Activated naive CD8-positive, alpha-beta T cell treated with anti-CD3 and anti-CD28 coated beads for 36 hours (primary cell): ENCODE measurements at places on chromosomes 16 and 17. TPM values are rescaled to one million over a fixed set of nuclear protein-coding genes. Genes with fewer than 3 reads are reported as not detected.

DNA sequence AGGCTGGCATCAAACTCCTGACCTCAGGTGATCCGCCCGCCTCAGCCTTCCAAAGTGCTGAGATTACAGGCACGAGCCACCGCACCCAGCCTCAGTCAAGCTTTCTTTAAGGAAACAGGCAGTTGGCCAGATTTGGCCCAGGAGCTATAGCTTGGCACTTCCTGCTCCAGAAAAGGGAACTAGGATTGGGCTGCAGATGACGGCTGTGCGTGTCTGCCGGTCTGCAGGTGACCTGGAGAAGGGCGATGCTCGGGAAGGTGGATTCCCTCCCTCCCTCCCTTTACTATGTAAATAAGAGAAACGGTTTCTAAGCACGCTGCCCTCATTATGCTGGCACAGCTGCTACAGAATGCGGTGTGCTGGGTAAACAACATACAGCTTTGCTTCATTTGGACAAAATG is 215.9 kb downstream of the RPTOR start:
- no peak for DNase-seq

DNA sequence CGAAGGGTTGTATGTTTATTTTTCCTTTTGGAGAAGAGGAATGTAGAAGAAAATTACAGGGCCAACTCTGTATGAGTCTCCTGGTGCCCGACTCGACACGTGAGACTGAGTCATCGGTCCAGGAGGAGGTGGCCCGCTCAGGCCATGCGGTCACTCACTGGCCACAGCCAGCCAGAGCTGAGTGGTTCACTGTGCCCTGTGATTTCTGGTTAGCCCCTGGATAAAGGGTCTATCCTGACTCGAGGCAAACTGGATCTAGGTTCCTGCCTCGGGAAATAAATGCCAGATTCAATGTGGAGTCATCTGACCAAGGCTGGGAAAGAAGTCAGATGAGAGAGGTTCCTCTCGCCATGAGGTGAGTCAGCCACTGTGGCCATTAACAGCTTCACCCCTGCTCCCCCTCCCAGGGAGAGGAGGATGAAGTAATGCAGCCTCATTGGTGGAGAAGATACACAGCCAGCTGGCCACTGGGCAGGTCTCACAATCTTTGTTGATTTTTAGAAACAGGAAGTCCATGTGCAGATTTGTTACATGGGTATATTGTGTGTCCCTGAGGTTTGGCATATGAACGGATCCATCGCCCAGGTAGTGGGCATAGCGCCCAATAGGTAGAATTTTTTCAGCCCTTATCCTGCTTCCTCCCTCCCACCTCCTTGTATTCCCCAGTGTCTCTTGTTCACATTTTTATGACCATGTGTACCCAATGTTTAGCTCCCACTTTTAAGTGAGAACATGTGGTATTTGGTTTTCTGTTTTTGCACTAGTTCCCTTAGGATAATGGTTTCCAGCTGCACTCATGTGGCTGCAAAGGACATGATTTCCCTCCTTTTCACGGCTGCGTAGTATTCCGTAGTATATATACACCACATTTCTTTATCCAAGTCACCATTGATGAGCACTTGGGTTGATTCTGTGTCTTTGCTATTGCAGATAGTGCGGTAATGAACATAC is 21.7 kb upstream of the USP36 start:
- no peak for DNase-seq

DNA sequence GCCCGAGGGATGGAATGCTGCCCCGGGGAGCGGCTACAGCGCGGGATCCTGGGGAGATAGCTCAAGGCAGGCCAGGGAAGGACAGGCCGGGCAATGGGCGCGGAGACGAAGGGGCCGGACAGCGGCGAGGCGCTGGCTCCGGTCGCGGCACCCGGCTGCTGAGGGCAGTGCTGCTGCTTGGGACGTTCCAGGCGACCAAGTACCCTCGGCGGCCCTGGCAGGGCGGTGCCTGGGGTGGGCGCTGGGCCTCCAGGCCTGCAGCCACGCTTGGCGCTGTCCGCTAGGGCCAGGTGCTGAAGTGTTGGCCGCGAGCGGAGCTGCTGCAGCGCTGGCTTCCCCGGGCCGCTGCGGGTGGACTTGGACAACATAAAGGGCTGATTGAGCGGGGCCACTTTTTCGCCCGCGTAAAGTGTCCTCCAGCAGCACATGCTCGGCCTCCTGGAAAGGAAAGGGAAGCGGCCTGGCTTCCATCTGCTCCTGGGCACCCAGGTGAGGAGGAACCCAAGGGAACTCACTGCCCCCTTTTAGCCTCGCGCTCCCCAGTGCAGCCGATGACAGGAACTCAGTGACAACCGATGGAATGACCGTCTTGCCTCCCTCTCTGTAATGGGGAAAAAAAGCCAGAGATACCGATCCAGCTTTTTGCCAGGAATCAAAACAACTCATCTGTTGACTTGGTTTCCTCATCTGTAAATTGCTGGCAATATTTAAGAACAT is 23.7 kb downstream of the CLEC3A start:
- peak; percentile 55 for DNase-seq

Gene ENO3
- 30.7 TPM for total RNA-seq

Gene GPR139
- not detected for total RNA-seq

DNA sequence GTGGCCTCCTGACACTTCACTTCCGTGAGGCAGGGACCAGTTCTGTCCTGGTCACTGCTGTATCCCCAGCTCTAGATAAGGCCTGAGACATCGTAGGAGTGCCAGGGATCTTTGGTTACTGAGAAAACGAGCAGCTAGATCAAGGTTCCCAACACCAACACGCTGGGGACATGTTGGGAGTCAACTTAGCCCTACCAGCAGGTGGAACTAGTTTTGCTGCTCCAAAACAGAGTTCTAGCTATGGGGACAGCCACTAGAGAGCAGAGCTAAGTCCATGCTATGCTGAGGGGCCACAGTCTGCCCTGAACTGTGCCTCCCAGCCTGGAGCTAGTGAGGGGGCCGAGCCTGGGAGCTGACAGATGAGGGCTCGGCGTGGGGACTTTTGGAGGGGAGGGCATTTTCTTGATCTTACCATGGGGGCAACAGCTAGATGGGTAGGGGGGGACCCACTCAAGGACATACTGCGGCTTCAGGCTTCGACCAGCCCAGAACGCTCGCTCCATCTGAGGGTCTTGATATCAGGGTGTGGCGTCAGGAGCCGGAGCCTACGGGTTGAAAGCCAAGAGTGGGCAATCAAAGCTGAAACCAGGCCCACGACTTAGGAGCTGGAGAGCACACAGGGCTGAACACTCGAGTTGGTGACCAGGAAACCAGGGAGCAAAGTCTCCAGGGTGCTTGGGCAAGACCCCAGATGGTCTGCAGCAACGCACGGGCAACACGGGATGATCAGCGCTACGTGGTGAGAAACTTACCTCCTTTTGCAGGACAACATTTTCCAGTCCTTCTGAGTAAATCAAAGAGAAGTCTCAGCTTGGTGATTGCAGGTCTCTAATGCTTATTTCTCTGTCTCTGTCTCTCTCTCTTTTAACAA is 13.4 kb downstream of the SNX20 start:
- no peak for DNase-seq

- no peak for DNase-seq
These were observed 151.5 kb downstream of the CEP112 start for GRCh38 chr17:66040402-66040801.

DNA sequence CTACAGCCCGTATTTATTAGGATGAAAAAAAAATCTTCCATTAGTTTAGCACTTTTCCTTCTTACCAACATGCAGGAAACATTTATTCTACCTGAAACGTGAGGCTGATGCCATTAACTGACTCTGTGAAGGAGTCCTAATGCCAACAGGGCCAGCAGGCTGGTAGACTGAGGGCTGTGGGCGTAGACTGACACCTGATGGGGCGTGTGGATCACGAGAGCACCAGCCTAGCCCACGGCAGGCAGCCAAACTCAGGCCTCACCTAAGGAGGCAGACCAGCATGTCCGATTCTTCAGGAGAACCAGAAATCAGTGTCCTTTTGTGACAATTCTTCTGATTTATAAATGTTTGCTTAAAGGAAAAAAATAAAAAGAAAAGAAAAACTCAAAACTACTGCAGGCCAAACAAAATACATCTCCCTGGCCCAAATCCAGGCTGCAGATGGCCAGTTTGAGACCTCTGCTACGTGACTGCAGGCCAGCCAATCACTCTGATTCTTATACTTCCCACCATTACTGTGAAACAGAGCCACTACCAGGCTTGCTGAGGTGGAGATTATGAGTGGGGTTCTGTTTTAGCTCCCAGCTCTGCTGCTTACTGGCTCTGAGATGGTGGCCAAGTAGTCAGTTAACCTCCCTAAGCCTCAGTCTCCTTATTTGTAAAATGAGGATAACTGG is 66.5 kb downstream of the GNAO1 start:
- no peak for DNase-seq
